Naive B cell (primary cell): ENCODE measurements at places on chromosomes 2 and 18. TPM values are rescaled to one million over a fixed set of nuclear protein-coding genes. Genes with fewer than 3 reads are reported as not detected.

DNA sequence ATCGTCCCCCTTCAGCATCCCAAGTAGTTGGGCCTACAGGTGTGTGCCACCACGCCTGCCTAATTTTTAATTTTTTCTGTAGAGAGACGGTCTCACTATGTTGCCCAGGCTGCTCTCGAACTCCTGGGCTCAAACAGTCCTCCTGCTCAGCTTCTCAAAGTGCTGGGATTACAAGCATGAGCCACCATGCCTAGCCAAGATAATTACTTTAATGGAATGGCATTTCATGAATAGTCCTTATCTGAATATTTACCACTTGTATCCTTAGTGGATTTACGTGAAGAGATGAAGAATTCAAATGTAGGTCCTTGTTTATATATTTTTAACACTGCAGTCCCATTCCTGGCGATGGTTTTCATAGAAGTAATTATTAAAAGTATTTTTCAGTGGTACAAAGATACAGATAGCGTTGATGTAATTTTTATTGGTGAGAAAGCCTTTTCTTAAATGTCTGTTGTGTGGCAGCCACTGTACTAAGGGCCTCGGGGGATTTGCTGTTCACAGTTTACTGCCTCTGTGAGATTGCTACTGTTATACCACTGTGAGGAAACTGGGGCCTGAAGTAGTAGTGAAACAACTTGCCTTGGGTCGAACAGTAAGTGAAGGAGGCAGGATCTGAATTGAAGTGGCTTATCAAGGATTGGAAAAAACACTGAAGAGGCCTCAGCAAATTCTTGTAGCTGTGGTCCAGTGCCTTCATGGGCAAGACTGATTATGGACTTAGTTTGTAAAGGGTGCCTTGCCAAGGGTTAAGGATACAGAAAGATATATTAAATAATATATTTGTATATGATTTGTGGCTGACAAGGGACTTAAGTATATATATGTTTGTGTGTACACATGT, 151.2 kb downstream of the PRPF40A start:
- peaks cover 16% of the 10 kb centered on the region for H3K4me1 ChIP-seq
- H3K36me3 ChIP-seq = no peaks in the 10 kb centered on the region
- no peak overlapping the region for H3K4me3 ChIP-seq
- no peaks in the 10 kb centered on the region for H3K27me3 ChIP-seq
- no peak overlapping the region for H3K27ac ChIP-seq
- no peak for DNase-seq

DNA sequence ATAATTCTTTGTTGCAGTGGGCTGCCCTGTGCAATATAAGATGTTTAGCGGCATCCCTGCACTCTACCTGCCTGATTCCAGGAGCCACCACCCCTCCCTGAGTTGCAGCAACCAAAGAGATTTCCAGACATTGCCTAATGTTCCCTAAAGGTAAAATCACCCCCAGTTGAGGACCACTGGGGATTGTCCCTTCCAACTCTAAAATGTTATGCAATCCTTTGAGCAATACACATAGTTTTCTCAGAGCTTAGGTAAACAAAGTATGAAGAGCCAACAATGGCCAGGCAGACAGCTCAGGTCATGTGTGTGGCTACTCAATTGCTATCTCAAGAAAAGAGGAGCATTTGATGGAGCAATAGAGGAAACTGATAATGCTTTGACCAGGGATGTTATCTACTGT, 87.0 kb downstream of the XDH start:
- no peak overlapping the region for H3K27ac ChIP-seq
- peaks cover 9% of the 10 kb centered on the region for H3K27me3 ChIP-seq
- no peaks in the 10 kb centered on the region for H3K36me3 ChIP-seq
- peaks cover 24% of the 10 kb centered on the region for H3K4me1 ChIP-seq
- DNase-seq = no peak

GRCh38 chr2:232908695-232909094, 38.6 kb downstream of the SNORC start:
- no peak overlapping the region for H3K27ac ChIP-seq
- H3K4me3 ChIP-seq = no peak overlapping the region
- H3K36me3 ChIP-seq = peaks cover 10% of the 10 kb centered on the region
- no peaks in the 10 kb centered on the region for H3K4me1 ChIP-seq

- H3K4me3 ChIP-seq = no peak overlapping the region
- peaks cover 4% of the 10 kb centered on the region for H3K36me3 ChIP-seq
- H3K27ac ChIP-seq = no peak overlapping the region
- H3K4me1 ChIP-seq = peaks cover 34% of the 10 kb centered on the region
- no peaks in the 10 kb centered on the region for H3K27me3 ChIP-seq
Observed at GRCh38 chr2:162324953-162325352, 6.5 kb upstream of the IFIH1 start.

GRCh38 chr2:200616656-200617055, 30.8 kb downstream of the AOX1 start:
- H3K36me3 ChIP-seq = no peaks in the 10 kb centered on the region
- H3K4me3 ChIP-seq = no peak overlapping the region
- peaks cover 4% of the 10 kb centered on the region for H3K4me1 ChIP-seq

GRCh38 chr2:210756855-210757254, 200.5 kb downstream of the CPS1 start:
- no peak overlapping the region for H3K4me3 ChIP-seq
- no peaks in the 10 kb centered on the region for H3K36me3 ChIP-seq
- no peaks in the 10 kb centered on the region for H3K4me1 ChIP-seq
- H3K27ac ChIP-seq = no peak overlapping the region

The DUSP2 gene
- polyA plus RNA-seq = 205 TPM
